WTC11 (cell line): ENCODE measurements at places on chromosomes 7 and 10.
A peak's percentile ranks its signal among the peaks of the same experiment; 100 is the strongest.

GRCh38 chr7:118288098-118288497 is 63.6 kb downstream of the ANKRD7 start:
- no peak for DNase-seq

- DNase-seq, result peak; percentile 36
Measured at GRCh38 chr7:30681815-30682211, 443 bp downstream of the CRHR2 start.

- DNase-seq, result no peak
Measured at GRCh38 chr7:70920876-70921275, 211.1 kb upstream of the GALNT17 start.

DNA sequence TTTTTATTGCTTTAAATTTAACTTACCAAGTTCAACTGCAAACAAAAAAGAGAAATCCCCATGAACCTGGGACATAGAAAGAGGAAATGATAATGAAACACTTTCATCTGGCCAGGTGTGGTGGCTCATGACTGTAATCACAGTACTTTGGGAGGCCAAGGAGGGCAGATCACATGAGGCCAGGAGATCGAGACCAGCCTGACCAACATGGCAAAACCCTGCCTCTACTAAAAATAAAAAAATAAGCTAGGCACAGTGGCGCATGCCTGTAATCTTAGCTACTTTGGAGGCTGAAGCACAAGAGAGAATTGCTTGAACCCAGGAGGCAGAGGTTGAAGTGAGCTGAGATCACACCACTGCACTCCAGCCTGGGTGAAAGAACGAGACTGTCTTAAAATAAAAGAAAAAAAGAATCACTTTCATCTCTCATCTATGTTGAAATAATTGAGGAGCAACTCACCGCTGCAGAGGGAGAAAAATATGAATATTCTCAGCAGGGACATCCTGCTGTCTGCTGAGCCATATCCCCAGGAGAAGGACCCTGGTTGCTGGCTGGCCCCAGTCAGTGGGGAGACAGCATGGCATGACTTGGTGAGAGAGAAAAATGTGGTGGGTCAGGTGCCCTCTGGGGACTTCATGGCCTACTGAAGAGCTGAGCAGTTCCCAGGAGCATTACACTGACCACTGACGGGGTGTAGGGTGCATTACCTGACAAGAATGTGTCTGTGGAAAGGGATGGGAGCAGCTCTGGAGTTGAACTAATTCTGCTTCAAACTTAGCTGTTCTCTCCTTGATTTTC is 22.8 kb upstream of the TARP start:
- no peak for DNase-seq

DNA sequence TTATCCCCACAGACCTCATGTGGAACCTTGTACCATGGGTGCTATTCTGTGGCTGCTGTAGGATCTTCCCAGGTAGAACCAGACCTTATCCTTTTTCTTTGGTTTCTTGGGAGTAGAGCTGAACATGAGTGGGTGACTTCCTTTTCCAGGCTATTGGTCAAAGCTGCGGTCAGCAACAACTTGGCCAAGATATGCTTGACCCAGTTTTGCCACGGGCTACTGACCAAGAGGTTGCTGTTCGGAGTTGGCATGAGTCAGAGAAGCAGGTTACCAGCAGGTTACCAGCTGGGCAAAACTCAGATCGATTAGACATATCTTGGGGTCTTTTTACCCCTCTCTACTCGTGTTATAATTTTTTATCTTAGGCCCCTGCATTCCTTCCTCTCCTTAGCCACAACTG is 36.7 kb upstream of the HDAC9 start:
- DNase-seq, result no peak

DNA sequence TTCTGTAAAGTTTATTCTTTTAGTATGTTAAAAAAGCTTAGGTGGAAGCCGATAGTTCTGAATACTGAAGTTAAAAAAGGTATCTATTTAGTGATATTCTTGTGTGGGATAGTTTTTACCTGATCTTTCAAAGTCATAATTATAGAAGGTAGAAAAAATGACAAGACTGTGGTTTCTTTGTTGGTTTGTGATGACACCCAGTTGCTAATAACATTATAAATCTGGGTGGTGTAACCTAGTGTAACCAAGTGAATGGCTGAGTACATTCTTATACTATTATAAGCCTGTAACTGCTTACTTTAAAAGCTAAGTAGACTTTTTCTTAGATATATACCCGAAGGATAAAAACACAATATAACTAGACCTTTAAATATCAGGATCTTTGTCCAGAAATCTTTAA is 2.3 kb downstream of the CDK13 start:
- DNase-seq, result no peak
